ENCODE measurements at places on chromosomes 13 and 19. TPM values are rescaled to one million over a fixed set of nuclear protein-coding genes. Genes with fewer than 3 reads are reported as not detected.

Gene PALM
- not detected for polyA plus RNA-seq

Gene NOTCH3
- not detected for polyA plus RNA-seq

Gene SIGLEC12
- polyA plus RNA-seq, result not detected

Gene SHISA2
- 0.95 TPM for polyA plus RNA-seq

DNA sequence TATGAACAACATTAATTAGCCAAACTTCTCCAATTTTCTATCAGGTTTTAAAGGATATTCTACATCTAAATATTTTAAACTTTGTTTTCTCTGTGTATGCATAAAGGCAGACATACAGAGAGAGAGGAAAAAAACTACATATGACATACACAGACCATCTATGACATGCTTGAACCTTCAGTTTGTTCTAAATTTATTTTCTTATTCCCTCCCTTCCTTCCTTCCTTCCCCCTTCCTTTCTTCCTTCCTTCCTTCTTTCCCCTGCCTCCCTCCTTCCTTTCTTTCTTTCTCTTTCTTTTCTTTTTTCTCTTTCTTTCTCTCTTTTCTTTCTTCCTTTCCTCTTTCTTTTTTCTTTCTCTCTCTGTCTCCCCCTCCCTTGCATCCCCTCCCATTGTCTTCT is 35.8 kb upstream of the CD70 start:
- DNase-seq, result no peak
- no peaks in the 10 kb centered on the region for H3K27me3 ChIP-seq
- no peaks in the 10 kb centered on the region for H3K36me3 ChIP-seq
- no peaks in the 10 kb centered on the region for H3K4me1 ChIP-seq

DNA sequence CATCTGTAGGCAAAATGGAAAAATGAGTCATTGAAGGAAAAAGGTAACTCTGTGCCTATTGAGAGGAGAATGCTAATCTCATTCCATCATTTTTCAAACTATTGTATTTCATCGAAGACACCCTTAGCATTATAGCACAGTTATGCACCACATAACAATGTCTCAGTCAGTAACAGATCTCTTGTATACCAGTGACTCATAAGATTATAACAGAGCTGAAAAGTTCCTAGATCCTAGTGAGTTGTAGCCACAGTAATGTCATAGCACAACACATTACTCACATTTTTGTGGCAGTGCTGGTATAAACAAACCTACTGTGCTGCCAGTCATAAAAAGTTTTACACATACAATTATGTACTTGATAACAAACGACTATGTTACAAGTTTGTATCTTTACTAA is 1077.6 kb downstream of the DIAPH3 start:
- H3K4me3 ChIP-seq, result no peak overlapping the region
- DNase-seq, result no peak
- H3K27ac ChIP-seq, result no peak overlapping the region
- H3K36me3 ChIP-seq, result no peaks in the 10 kb centered on the region

GRCh38 chr13:96248103-96248502 is 158.2 kb downstream of the HS6ST3 start:
- H3K27ac ChIP-seq, result no peak overlapping the region
- no peaks in the 10 kb centered on the region for H3K27me3 ChIP-seq
- no peak overlapping the region for H3K4me3 ChIP-seq
- no peaks in the 10 kb centered on the region for H3K4me1 ChIP-seq
- no peaks in the 10 kb centered on the region for H3K36me3 ChIP-seq
- no peak for DNase-seq

GRCh38 chr13:99150575-99151361 is 49.9 kb upstream of the UBAC2 start:
- no peak overlapping the region for H3K4me3 ChIP-seq
- H3K36me3 ChIP-seq, result no peaks in the 10 kb centered on the region
- no peak for DNase-seq
- H3K4me1 ChIP-seq, result no peaks in the 10 kb centered on the region

- H3K27me3 ChIP-seq, result peaks cover 10% of the 10 kb centered on the region
- no peaks in the 10 kb centered on the region for H3K4me1 ChIP-seq
- DNase-seq, result no peak
- H3K27ac ChIP-seq, result no peak overlapping the region
- H3K36me3 ChIP-seq, result no peaks in the 10 kb centered on the region
- H3K4me3 ChIP-seq, result no peak overlapping the region
Measured at GRCh38 chr19:53894707-53895106, 12.7 kb downstream of the PRKCG start.

DNA sequence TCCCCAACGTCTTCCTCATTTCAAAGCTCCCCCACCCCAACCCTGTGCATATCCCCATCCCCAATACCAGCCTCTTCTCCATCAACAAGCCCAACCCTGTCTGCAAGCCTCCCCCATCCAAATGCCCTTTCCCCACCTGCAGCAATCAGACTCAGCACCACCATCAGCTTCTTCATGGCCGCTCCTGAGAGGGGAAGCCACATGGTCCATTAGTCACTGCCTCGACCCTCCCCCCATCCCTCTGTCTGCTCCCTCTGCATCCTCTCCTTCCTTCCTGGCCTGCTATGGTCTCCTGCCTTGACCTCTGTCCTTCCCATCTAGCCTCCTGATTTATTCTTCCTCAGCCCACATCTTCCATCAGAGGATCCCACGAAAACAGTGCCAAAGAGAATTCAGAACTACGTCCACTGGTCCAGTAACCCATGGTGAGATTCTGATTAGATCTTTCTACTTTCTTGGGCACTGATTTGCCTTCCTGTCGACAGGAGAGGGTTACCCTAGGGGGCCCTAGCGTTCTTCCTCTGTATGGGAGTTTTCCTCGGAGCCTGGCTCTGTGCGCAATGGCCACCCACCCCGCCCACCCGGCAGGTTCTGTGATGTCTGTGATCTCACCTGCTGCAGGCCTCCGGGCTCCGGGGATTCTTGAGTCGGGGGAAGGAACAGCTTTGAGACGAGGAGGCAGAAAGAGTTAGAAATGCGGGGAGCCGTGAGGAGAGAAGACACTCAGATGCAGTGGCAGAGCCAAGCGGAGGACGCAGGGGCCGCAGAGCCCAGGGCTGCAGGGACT is 1.3 kb downstream of the KLK6 start:
- no peaks in the 10 kb centered on the region for H3K27me3 ChIP-seq
- no peaks in the 10 kb centered on the region for H3K36me3 ChIP-seq
- H3K27ac ChIP-seq, result no peak overlapping the region
- no peak overlapping the region for H3K4me3 ChIP-seq
- DNase-seq, result no peak

DNA sequence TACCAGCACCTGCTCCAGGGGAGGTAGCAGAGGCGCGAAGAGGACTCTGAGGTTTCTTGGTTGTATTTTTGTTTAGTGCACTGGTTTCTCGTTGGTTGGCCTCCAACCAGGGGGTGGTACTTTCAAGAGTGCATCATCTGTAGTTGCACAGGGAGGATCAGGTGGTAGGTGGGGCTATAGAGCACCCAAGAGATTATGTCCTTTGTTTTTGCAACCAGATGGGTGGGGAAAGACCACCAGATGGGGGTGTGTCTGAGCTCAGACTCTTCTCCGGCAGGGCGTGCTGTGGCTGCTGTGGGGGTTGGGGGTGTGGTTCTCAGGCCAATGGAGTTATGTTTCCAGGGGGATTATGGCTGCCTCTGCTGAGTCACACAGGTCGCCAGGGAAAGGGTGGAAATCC is 254.4 kb upstream of the KLF12 start:
- H3K27ac ChIP-seq, result no peak overlapping the region
- no peaks in the 10 kb centered on the region for H3K4me1 ChIP-seq
- H3K36me3 ChIP-seq, result no peaks in the 10 kb centered on the region

GRCh38 chr19:17491287-17491686 is 20.2 kb upstream of the PGLS start:
- H3K27ac ChIP-seq, result peak overlapping the region; percentile 49
- H3K4me1 ChIP-seq, result peaks cover 29% of the 10 kb centered on the region
- H3K27me3 ChIP-seq, result no peaks in the 10 kb centered on the region
- no peak for DNase-seq
- no peaks in the 10 kb centered on the region for H3K36me3 ChIP-seq

GRCh38 chr19:2494084-2494446 is 18.1 kb downstream of the GADD45B start:
- peak overlapping the region; percentile 77 for H3K4me3 ChIP-seq
- peaks cover 18% of the 10 kb centered on the region for H3K4me1 ChIP-seq
- no peak overlapping the region for H3K27ac ChIP-seq
- H3K27me3 ChIP-seq, result peaks cover 4% of the 10 kb centered on the region
- DNase-seq, result no peak
